ENCODE measurements at places on chromosomes 12 and 14.

- peak; percentile 30 for DNase-seq
These were observed 4.2 kb downstream of the BAG5 start for GRCh38 chr14:103558071-103558882.

- no peak for DNase-seq
These were observed 6.1 kb downstream of the FAM186A start for GRCh38 chr12:50390316-50390741.

GRCh38 chr14:92033433-92033832 is 6.4 kb downstream of the TRIP11 start:
- no peak for DNase-seq

- no peak for DNase-seq
These were observed 80.3 kb downstream of the PAPOLA start for GRCh38 chr14:96582411-96582961.

DNA sequence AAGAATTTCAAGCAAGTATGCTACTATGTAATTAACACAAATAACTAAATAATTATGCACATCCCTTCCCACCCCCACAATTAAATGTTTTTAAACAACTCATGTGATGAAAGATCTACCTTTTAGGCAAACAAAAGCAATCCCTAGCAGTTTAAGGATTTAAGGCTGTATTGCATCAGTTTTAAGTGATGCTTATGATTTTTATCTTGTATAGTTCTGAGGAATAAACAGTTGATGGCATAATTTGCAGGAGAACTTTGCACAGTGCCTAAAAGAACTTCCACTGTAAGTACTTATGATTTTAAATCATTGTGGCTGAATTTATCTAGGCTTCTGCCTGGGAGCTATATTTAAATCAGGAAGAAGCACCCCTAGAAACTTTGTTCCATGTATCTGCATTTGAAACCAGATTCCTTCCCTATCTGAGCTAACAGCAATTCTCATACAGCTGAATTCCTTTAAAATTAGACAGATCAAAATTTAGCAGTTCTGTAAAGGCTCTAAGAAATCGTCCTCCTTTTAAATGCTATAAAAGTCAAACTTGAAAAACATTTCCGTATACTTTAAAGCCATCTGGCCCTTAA is 388.6 kb downstream of the BCAT1 start:
- no peak for DNase-seq

DNA sequence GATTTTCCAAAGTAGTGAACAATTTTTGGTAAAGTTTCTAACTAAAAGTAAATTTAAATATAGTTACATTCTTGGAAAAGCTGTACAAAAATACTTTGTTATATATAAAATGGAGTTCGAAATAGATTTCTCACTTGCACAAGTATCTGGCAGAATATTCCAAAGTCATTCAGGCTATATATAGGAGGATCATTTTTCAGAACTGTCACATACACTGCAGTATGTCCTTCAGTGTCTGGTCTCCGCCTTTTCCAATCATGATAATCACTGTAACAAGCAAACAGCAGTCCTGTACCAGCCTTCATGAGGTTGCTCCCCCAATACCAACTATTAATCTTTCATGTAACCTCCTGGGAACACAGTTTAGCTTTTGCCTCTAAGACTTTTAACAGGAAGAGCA is 18.6 kb downstream of the TBK1 start:
- DNase-seq: no peak

DNA sequence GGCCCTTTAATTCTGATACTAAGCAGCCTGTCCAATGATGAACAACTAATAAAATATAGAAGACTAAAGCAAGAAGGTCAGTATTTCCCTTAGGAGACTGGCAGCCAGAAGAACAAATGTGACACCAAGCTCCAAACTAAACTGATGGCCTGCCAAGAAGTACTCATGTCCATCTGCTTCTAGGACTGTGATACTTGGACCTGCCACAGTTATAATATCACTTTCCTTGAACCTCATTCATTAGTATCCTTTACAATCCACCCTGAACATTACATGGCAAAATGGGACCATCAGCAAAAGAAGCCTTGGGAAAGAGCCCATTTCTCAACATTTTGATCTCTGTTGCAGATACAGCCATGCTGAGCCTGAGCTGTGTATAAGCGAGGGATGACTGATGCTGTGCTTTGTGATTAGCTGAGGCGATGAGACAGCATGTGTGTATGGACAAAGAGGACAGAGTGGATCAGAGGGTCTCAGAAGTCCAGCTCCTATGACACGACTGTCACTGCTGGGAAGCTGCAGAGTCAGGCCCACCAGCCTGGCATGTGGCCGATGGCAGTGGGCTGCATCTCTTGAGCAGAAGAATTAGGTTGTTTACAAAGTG is 73.9 kb downstream of the TGFB3 start:
- no peak for DNase-seq

DNA sequence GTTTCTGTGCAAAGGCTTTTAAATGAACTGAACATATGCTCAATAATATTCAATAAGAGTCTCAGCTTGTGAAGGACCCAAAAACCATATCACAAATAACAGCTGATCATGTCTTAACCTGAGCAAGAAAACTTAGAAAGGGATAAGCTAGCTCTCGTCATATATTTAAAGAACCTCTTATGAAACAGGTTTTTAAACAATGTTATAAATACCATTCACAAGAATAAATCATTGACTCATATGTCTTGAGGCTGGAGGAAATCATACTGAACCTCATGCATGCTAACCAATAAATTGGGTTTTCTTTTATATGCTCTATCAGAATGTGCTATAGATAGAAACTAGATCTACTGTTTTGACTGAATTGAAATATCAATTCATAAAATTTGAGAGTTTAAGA is 426.9 kb downstream of the NOVA1 start:
- no peak for DNase-seq

Data from GF-D8 (cell line).